A549 treated with Mapracorat at 1 μM for 4 hours (cell line): ENCODE measurements at places on chromosomes 3 and 15. TPM values are rescaled to one million over a fixed set of nuclear protein-coding genes. Genes with fewer than 3 reads are reported as not detected.

IMPG2 gene
- 0.01 to 0.02 TPM (median 0.02 TPM) in 3 of 5 replicates, not detected in the others for total RNA-seq

NDN gene
- 0.08 to 0.13 TPM in 2 of 5 replicates, not detected in the others for total RNA-seq

TMEM158 gene
- 8.2 to 15.2 TPM (median 12.6 TPM) in 5 replicates for total RNA-seq

SAMD7 gene
- total RNA-seq: not detected in 5 replicates

METTL6 gene
- total RNA-seq: 24.9 to 30.7 TPM (median 26.3 TPM) in 5 replicates

ZBTB47 gene
- total RNA-seq: 5.0 to 7.1 TPM (median 6.4 TPM) in 5 replicates

RBMS3 gene
- total RNA-seq: 0.32 to 0.65 TPM (median 0.51 TPM) in 5 replicates

CISH gene
- 0.32 to 0.79 TPM (median 0.57 TPM) in 5 replicates for total RNA-seq

THRB gene
- total RNA-seq: 0.97 to 1.7 TPM (median 1.0 TPM) in 5 replicates

ATP2C1 gene
- 29.9 to 34.7 TPM (median 32.0 TPM) in 5 replicates for total RNA-seq

NR1I2 gene
- not detected in 5 replicates for total RNA-seq

GALNT15 gene
- 0.03 to 0.27 TPM (median 0.13 TPM) in 4 of 5 replicates, not detected in the other for total RNA-seq

ACAN gene
- 0.77 to 0.99 TPM (median 0.84 TPM) in 5 replicates for total RNA-seq

NEO1 gene
- total RNA-seq: 26.9 to 38.1 TPM (median 29.6 TPM) in 5 replicates

ANKRD34C gene
- total RNA-seq: not detected in 5 replicates

SLC49A4 gene
- 12.6 to 15.4 TPM (median 13.5 TPM) in 5 replicates for total RNA-seq
